ENCODE measurements at places on chromosomes 1 and 21.

GRCh38 chr21:16838331-16838730, 674.5 kb upstream of the CXADR start:
- no peak for DNase-seq

DNA sequence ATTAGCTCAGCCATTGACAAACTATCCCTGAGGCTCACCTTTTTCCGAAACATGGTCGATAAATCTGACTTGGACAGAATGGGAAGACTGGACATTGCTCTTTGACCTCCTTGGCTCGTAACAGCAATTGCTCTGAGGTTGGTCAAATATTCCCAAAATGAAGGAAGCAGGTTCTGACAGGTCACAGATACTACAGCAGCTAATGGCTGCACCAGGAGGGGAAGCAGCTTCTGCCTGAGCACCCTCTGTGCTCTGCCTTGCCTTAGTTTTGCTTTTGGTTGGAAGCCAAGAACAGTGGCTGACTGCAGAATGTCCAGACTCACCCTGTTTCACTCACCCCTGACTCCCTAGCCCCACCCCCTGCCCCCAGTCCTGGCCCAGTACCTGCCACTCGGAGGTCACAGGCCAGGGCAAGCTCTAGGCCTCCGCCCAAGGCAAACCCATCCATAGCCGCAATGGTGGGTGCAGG, 15.4 kb downstream of the ECHDC2 start:
- no peak for DNase-seq

- DNase-seq, result no peak
These were observed 100.8 kb upstream of the DSCAM start for GRCh38 chr21:40947713-40948112.

DNA sequence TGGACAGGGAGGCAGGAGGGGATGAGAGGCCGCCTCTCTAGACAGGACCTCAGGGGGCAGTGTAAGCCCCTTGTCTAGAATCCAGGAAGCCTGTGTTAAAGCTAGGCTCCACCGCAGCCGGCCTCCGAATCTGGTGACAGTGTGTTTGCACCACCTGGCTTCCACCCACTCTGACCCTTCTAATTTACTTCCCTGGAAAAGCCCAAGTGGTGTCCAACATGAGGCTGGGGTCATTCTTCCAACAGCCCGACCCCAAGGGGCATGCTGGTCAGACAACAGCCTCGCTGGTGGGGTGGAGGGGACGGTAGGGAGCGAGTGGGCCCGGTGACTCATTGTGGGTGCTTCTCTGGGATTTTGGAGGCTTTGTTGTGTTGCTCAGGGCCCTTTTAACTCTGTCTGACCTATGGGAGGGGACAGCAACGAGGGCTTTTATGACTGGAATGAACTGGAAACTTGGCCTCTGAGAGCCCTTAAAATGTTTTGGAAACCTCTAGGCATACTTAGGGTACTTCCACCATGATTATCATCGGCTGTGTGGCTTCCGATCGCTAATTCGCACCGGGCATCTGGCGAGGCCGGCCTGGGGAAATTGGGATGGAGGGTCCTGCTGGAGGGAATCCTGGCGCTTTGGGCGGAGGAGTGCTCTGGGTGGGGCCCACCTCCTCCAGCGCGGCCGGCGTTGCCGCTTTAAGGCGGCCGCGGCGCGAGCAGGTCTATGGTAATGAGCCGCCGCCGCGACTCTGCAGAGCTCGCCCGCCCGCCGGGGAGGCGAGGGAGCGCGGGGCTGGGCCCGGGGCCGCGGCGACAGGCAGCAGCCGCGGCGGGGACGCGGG, at the start of gene CELSR2:
Gene CELSR2 (plus strand): TSS at position 743 of the 833 bp plus-strand sequence. CDS start 541 bp downstream, outside the sequence.
- DNase-seq, result no peak

DNA sequence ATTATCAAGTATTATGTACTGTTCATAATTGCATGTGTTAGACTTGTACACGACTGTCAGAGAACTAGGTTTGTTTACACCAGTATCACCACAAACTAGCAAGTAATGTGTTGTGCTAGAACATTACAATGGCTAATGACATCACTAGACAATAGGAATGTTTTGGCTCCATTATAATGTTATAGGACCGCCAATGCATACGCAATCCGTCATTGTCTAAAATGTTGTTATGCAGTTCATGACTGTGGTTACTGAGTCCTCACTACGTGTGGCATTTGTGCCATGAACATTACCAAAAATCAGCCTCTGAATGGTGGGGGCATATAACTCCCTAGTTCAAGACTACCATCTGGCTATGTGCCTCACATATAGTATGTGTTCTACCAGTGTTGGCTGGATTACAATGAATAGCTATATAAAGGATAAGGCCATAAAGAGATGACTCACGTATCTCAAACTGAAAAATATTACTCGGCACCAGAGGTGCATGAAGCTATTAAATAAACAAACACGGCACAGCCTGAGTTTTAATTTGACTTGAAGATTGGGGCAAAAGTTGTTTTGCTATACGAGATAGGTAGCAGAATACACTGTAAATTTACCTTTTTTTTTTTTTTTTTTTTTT, 89.1 kb upstream of the COL24A1 start:
- DNase-seq, result no peak

DNA sequence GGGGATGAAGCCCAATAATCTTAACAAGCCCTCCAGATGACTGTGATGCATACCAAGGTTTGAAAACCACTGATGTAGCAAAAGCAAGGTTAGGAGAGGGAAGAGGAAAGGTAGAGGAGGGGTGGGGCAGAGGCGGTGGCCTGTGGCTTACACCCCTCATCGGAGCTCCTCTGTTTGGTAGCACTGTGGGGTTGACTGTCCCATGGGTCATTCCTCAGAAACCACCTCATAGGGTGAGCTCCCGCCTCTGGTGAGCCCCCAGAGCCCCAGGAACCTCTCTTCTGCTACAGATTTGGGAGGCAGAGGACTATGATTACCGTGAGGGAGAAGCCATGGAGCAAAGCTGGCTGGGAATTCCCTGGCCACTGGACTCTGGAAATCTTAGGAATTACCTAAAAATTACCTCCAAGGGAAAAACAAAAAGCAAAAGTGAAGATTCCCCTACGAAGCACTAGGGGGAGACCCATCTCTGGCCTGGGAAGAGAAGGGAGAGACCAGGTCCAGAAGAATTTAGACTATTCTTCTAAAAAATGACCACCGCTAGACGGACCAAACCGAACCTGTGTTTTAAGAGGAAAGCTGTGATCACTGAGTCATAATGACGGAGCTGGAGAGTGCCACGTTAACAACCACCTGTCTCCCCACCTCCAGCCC, 1.5 kb upstream of the RASSF5 start:
- DNase-seq, result no peak

DNA sequence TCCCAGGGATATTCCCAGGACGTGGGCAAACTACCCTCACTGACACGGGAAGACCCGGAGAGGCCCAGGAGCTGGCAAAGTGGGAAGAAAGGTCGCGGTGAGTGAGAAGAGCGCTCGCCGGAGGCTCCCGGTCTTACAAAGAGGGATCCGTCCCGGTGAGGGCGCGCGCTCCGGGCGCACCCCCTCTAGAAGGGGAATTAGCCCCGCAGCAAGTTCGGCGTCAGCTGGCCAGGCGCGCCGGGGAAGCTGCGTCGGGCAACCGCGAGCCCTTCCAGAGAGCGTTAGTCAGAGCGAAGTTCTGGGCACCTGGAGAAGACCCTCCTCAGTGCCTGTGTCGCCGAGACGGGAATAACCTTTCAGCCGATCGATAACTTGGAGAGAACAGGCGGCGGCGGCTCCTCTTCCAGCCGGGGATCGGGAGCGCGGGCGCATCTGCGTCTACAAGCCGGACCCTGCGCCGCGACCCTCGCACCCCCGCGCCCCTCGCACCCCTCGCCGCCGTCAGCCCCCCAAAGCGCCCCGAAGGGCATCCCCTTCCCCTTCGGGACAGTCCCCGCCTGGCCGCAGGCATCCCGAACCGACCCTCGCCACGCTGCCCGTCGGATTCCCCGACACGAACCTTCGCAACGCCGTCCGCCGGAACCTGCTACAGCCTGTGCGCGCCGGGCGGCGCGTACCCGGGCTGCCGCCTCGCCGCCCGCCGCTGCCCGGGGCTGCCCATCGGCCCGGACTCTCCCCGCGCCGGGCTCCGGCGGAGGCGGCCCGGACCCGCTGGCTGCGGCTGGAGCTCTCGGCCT, 485 bp downstream of the SIPA1L2 start:
- no peak for DNase-seq

DNA sequence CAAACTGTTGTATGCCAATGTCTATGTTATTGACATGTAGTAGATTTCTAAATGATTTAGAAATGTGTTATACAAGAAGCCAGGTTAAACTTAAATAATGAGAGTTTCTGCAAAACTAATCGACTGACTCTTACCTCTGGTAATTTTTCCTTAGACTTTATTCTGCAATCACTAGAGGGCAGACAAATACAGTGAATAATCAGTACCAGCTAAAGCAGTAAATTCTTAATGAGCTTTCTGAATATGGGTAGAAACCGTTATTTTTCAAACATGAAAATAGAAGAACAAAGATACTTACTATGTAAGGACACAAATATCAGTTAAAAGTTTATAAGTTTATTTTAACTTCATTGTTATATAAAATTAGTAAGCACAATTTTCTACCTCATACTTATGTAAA, 97.9 kb upstream of the RGS1 start:
- DNase-seq, result no peak

DNA sequence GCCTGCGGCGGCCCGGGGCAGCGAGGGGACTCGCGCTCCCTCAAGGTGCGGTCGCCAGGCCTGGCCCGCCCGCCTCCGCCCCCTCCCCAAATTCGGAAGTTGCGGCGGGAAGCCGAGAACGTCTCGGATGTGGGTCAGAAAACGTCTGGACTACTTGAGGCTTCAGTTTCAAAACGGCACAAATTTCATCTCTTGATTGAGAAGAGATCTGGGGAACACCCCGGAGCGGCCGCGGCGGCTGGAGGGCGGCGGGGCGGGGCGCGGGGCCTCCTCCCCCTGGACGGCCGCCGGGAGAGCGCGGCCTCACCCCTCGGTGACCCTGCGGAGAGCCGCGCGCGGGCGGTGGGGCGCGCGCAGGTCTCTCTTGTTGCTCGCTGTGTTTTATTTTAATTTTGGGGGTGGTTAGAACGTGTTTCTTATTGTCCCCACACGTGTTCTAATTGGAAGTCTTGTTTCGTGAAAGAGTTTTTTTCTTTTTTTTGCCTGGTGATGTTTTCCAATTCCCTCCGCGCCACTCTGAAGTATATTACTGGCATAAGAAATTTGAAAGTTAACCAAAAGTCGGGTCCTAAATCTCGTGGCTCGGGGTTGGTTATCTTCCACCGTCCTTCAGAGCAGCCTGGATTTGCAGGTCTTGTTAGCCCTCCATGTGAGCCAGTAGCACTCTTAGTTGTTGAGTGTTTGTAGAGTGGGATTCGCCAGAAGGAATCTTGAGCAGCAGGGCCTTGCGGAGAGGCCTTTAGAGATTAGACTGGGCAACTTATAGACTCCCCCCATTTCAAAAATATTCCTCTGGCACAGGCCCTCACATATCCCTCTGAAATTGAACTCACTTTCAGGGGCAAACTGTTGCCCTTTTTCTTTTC, 749 bp downstream of the PCBP3 start:
- DNase-seq, result no peak

DNA sequence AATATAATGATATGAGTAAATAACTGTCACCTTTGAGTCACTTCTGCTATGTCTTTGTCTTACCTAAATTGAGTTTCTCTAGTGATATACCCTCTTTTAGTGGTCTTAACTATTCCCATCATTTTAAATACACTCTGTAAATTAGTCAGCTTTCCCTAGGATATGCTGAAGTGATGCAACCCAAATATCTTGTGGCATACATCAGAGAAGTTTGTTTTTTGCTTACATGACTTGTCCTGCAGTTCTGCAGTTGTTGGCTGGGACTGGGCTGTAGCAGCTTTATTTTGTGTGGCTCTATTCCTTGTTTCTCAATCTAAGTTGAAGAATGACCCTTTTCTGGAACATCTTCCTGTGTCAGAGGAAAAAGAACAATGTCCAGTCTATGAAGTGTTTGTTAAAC, 76.4 kb downstream of the TTC3 start:
- DNase-seq, result no peak

Measured in stimulated activated CD8-positive, alpha-beta memory T cell treated with anti-CD3 and anti-CD28 coated beads, Interleukin-4, amount 100 ng/mL, for 4 hours (primary cell).